Stimulated activated CD4-positive, alpha-beta T cell treated with anti-CD3 and anti-CD28 coated beads, Interleukin-15, amount 100 ng/mL, for 48 hours (primary cell): ENCODE measurements at places on chromosomes 7 and 10.

DNA sequence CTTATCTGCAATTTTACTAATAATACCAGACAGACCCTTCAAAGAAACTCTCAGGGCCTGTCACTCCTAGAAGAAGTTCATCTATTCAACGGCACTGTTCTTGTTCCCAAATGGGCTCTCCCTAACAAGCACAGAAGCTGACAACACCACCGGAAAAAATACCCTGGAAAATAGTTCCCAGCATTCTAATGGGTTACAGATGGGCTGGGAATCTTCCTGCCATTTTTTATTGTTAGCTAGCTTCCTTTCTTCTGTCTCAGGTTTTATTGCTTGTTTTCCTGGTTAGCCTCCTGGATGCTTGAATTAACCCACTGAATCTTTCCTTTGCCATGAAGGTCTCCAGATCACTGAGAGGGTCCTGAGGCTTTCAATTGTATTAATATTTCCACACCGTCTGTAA lies 689.8 kb upstream of the NRP1 start:
- no peak for DNase-seq

- DNase-seq, result no peak
Observed at GRCh38 chr7:23419845-23420244, 50.4 kb downstream of the IGF2BP3 start.

- DNase-seq, result no peak
Observed at GRCh38 chr10:31977440-31978155, 49.0 kb upstream of the ARHGAP12 start.

GRCh38 chr10:92291921-92292845 lies 1.2 kb downstream of the MARCHF5 start:
- DNase-seq, result peak; percentile 36

DNA sequence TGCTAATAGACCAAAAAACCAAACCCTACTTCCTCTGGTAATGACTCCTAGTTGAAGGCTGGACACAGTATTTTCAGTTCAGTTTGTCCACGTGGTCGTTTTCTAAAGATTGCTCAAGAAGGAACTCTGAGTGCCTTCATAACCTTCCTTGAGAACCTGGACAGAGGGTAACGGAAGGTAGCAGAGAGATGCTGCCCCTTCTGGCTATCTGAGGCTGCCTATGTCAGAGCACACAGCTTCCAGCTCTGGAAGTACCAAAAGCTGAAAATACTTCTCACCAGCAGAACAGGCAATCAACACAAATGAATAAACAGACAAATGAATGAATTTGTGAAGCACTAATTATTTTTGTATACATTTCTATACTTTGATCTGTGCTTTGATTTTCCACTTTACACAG lies 85.2 kb downstream of the AMPH start:
- DNase-seq, result no peak

GRCh38 chr7:68470836-68471435 lies 1127.3 kb upstream of the AUTS2 start:
- DNase-seq, result no peak

DNA sequence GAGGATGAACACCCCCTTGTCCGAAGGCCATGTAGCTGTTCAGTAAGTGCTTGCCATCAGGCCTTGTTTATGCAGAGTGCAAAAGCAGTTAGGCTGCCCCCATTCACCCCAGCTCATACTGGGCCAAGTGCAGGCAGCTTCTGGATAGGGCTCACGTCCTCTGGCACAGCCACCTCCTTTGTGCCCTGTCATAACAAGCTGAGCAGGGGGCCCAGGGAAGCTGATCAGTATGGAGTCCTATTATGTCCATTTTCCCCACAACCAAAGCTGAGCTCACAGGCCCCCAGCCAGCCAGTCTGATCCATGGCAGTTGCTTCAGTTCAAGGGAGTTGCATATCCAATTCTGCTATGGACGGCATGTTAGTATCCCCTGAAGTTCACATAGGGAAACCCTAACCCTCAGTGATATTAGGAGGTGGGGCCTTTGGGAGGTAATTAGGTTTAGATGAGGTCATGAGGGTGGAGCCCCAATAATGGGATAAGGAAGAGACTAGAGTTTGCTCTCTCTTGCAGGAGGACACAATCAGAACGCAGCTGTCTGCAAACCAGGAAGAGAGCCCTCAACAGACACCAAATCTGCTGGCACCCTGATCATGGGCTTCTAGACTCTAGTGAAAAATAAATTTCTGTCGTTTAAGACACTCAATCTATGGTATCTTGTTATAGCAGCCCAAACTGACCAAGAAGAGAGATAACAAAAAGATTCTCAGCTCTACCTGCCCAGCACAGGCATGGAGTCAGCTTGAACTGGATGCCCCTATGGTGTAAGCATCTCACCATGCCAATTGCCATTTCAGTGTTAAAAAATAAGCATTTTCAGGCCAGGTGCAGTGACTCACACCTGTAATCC lies 155.9 kb downstream of the FGFR2 start:
- no peak for DNase-seq

GRCh38 chr10:119149157-119149556 lies 16.4 kb downstream of the SFXN4 start:
- no peak for DNase-seq

- DNase-seq, result no peak
Observed at GRCh38 chr10:111106081-111106480, 29.3 kb downstream of the ADRA2A start.

DNA sequence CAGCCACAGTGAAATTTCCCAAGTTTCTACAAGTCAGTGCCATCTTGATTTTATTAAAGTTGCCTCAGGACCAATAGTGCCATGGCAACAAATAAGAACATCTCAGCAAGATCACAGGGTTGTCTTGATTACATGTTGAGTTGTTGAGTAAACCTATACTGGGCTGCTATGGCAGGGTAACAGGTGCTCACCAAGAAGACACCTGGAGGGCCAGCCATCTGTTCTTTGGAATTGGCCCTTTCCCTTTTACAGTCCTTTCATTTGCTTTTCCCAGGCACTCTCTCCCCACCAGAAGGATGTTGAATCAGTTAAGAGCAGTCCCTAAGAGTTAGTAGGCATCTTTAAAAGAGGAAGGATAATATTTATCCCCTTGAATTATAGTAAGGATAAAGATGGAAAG lies 582.0 kb downstream of the TNS3 start:
- DNase-seq, result no peak
